ENCODE measurements at places on chromosomes 12 and 14.

- DNase-seq: no peak
Observed at GRCh38 chr14:102462391-102462790, 47.2 kb downstream of the ANKRD9 start.

DNA sequence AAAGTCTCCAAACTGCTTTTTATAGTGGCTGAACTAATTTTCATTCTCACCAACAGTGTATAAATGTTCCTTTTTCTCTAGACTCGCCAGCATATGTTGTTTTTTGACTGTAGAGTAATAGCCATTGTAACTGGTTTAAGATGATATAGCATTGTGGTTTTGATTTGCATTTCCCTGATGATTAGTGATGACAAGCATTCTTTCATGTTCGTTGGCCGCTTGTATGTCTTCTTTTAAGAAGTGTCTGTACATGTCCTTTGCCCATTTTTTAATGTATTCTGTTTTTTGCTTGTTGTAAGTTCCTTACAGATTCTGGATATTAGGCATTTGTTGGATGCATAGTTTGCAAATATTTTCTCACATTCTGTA, 404.9 kb downstream of the FLRT2 start:
- no peak for DNase-seq

DNA sequence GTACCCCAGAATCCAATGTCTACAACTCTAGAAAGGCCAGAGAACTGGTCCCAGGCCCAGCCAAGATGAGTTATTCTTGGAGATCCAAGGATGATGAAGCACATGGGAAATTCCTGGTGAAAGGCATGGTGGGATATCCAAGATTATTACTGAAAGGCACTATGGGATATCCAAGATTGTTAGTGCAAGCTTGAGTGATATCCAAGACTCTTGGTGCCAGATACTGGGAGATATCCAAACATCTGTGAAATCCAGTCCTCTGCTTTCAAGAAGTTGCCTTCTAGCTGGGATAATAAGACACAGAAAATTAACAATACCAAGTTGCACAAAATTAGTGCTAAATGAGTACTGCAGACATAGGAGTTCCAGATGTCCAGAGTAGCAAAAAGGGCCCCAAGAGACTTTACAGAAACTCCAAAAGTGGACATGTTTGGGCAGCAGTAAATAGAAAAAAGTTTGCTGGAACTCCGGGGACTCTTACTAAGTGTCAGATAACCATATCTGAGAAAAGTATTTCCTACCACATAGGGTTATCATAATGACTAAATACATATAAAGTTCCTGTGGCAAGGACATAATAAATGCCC, 34.6 kb downstream of the PHLDA1 start:
- DNase-seq: no peak

DNA sequence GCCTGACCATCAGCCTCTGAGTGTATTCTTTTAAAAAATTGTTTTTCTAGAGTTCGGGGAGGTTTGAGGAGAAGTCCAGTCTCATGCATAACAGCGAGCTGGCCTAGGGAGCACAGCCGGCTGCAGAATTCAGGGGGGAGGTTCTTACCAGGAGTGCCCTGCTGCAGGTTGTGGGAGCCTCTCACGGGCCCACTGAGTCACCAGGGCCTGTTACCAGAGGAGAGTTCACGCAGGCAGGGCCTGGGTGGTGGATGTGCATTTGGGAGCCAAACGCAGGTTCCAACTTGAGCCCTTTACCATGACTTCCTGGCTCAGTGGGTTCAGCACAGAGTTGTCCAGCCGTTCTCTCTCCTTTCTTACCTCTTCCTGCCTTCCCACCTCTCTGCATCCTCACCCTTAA, 14.4 kb downstream of the CD9 start:
- DNase-seq: no peak

DNA sequence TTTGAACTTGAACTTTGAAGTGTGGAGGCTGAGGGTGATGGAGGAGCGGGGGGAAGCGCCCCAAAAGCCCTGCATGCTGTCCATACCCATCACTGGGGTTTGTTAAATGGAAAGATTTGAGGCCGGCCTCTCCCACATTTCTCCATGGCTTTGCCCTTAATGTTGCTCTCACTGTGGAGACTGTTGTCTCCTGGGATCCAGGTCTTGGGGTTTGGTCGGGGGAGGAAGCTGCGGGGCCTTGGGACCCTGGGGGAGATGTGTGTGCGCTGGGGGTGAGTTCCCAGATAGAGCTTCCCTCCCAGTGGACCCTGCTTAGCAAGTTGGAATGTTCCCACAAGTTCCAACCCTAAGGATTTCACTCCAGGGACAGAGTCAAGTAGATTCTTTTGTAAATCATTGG, 28.0 kb upstream of the LRTM2 start:
- no peak for DNase-seq

- DNase-seq: no peak
Observed at GRCh38 chr12:28650906-28651305, 460.6 kb downstream of the CCDC91 start.

- no peak for DNase-seq
Observed at GRCh38 chr12:12784911-12785814, at the start of gene APOLD1. Gene APOLD1 (plus strand): TSS chr12:12785659. CDS start chr12:12785692, 33 bp downstream.

GRCh38 chr12:40376533-40377267, 151.9 kb downstream of the LRRK2 start:
- DNase-seq: no peak

- DNase-seq: no peak
Observed at GRCh38 chr12:119231774-119232173, 53.0 kb downstream of the HSPB8 start.

Measured in memory B cell (primary cell).